ENCODE measurements at places on chromosomes 16 and 17. TPM values are rescaled to one million over a fixed set of nuclear protein-coding genes. Genes with fewer than 3 reads are reported as not detected.

OTOP2 gene
- total RNA-seq = not detected

KIF18B gene
- total RNA-seq = 22.7 TPM

ACE gene
- 0.78 TPM for total RNA-seq

SOX8 gene
- total RNA-seq = not detected

SSTR5 gene
- total RNA-seq = not detected

IL21R gene
- 0.19 TPM for total RNA-seq

IRX5 gene
- 7.7 TPM for total RNA-seq

SPN gene
- not detected for total RNA-seq
